ENCODE measurements at places on chromosomes 6 and 20.

- no peak for DNase-seq
Observed at GRCh38 chr6:44761046-44761445, 373.5 kb downstream of the CDC5L start.

GRCh38 chr6:158688860-158689259, 39.0 kb downstream of the SYTL3 start:
- DNase-seq, result no peak

GRCh38 chr20:25072226-25072811, 9.6 kb downstream of the VSX1 start:
- DNase-seq, result no peak

DNA sequence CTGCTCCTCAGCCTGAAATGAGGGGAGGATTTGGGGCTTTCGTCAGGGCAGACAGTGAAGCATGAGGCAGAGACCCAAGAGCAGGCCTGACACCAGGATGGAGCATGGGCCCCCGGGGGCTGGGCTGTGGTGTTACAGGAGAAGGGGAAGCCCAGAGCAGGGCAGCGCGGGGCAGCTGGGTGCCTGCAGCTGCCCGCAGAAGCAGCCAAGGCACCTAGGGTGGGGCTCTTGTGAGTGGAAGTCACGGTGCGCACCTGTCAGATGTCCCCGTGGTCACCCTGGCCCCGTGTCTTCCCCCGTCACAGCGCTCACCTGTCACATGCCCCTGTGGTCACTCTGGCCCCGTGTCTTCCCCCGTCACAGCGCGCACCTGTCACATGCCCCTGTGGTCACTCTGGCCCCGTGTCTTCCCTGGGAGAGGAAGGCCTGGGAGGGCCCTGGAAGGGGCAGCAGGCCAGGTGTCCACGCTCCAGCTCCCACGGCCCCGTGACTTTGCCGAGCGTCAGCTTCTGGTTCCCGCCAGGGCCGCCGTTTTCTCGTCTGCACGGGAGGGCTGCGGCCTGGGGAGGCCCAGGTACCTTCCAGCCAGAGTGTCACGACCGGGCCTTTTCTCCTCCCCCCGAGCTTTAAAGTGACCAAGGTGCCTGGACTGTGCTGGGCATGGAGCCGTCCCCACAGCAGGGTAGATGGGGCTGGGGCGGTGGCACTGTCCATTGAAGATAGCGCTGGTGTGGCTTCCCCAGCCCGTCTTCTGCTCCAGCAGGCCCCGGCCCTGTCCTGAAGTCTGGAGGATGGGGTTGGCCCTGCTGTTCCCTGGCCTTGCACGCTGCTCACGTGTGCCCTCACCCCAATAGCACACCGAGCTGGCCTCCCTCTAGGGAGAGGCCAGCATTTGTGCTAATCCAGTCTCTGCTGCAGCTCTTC, 9.4 kb downstream of the ARFGAP1 start:
- DNase-seq, result no peak

GRCh38 chr20:52785679-52786078, 186.5 kb upstream of the TSHZ2 start:
- DNase-seq, result no peak

DNA sequence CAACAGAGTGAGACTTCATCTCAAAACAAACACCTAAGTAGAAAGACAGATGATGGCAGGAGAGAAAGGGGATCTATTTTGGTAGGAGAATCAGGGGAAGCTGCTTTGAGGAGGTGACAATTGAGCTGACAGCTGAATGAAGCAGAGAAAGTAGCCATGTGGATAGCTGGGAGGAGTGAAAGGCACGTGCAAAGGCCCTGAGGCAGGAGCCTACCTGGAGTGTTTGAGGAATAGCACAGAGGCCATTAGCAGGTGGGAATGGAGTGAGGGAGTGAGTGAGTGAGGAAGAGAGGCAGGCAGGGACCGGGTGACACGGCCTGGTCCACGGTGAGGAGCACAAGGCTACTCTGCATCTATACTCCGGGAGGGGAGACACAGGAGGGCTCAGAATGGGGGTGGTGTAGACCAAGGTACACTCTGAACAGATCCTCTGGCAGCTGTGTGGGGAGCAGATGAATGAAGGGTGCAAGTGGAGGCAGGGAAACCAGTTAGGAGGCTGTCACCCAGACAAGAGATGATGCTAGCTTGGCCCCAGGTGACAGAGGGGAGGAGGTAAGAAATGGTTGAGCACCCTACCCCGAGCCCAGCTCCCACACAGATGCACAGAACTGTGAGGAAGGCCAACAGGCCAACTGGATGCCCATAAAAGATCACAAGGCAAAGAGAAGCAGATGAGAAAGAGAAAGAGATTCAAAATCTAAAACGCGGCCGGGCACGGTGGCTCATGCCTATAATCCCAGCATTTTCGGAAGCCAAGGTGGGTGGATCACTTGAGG, 43.6 kb downstream of the NFATC2 start:
- DNase-seq, result no peak

DNA sequence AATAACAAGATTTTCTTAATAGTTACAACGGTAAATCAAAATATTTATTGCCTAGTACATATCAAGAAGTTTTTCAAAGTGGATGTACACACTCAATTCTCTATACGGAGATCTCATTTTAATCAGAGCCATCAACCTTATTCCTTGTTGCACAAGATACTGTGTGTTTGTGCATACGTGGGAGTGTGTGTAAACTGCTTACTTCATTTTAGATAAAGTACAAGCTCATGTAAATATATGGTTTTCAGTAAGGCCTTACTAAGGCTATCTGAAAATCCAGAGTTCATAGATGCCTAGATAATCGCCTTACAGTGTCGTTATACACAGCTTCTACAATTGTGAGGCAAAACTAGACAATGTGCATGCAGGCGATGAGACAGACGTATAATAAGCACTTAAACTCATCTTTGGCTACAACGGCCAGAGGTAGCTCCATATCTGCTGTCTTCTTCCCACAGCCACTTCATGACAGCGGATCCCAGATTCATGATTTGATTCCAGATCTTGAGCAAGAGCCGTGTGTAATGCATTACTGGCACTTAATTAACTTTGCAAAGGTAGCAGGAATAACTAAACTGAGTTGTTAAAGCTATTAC, 2.5 kb downstream of the PERP start:
- no peak for DNase-seq

DNA sequence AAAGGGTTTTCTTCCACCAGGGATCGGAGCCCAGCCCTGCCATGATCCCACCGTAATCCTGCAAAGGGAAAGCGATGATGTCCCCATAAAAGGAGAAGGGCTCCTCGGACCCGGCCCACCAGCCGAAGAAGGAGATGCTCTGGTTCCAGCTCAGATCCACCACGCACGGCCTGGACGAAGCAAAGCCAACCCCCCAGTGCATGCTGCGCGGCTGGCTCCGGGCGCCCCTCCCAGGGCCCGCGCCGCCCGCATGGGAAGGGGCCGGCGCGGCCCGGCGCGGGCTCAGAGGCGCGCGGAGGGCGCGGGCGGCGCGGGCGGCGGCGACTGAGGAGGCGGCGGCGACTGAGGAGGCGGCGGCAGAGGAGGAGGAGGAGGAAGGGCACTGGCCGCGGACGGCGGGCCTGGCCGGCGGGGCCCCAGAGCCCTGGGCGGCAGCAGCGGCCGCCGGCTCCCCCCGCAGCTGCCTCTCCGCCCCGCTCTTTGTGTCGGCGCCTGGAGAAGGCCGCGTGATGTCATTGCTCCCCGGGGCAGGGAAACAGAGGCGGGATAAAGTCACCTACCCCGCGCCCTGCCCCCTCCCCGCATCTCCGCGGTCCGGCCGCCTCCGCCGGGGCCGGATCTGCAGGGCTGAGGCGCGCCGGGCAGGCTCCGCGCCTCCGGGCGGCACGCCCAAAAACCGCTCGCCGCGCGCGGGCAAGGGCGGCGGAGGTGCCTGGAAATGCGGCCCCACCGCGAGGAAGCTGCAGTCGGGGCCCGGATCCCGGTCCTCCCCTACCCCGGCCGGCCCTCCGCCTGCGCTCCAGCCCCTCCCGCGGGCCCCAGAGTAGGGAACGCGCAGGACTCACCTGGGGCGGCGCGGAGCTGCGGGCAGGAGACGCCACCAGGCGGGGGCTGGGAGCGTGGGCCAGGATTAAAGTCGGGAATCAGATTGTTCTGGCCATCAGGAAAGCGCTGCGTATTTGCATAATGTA, at the start of gene FAXC:
FAXC (minus strand) TSS at position 504 of the 971 bp plus-strand sequence; CDS start at position 202, 302 bp downstream.
- DNase-seq, result no peak

DNA sequence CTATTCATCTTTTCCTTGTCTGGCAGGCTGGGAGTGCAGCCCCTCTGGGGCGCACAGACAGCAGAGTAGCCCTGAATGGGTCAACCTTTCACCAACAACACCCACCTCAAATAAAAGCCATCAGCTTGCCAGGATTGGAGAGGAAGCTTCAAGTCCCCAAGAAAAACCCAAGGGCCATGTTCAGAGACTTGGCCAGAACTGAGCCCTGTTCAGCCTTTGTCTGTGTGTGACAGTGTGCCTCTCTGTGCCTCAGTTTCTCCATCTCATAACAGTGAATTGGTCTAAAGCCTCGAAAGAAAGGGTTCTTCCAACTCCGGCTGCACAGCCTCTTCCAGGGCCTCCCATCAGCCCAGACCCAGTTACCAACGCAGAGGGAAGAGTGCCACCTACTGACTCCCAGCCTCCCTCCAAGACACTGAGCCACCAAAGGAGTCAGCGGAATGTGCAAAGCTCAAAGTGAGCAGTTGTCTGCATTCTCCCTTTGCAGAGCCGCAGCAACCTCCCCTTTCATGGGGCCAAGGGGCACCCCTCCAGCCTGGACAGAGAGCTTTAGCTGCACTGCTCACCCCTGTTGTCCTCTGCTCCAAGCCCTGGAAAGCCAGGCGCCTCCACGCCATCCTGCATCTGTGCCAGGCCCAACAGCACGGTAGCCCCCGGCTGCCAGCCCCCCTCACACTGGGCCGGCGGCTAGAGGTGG, 82.7 kb upstream of the TOP1 start:
- no peak for DNase-seq

DNA sequence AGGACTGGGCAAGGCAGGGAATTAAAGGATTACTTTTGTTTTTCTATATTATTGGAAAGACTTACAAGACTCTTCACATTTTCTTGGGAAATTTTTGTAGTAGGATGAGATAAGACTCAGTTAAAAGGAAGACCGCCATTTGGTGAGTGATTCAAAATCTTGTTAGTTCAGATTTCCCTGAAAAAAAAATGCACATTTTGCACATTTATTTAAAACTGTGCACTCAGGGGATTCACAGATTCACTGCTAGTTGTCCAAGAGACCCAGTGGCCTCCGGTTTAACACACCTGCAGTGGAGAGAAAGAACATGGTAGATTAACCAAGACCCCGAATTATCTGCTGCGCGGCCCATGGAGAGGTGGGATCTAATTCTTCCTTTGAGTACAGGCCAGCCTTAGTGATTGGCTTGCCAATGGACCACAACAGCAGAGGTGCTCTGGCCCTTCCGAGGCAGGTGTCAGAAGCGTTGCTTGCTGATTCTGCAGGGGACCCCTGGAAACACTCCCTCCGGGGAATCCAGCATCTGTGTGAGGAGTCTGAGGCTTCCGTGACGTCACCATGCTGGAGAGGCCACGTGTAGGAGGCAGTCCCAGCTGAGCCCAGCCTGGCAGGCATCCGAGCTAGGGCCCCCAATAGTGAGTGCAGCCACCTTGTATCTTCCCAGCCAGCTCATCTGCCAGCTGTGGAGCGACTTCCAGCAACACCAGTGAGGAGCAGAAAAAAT, 68.9 kb downstream of the ZNF217 start:
- no peak for DNase-seq

DNA sequence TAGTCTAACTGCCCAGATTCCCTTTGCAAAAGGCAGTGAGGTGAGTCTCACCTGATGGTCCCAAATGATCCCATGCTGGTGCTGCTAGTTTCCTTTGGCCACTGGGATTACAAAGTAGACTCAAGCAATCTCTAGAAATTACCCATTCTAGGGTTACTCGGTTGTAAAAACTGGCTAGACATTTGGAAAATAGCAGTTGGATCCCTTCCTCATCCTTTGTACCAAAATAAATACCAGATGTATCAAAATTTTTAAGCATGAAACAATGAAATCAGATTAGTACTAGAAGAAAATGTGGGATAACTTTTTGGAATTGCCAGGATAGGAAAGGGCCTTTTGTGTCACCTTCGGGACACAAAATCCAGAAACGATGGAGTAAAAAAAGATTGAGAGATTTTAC, 112.9 kb upstream of the TOP1 start:
- no peak for DNase-seq

DNA sequence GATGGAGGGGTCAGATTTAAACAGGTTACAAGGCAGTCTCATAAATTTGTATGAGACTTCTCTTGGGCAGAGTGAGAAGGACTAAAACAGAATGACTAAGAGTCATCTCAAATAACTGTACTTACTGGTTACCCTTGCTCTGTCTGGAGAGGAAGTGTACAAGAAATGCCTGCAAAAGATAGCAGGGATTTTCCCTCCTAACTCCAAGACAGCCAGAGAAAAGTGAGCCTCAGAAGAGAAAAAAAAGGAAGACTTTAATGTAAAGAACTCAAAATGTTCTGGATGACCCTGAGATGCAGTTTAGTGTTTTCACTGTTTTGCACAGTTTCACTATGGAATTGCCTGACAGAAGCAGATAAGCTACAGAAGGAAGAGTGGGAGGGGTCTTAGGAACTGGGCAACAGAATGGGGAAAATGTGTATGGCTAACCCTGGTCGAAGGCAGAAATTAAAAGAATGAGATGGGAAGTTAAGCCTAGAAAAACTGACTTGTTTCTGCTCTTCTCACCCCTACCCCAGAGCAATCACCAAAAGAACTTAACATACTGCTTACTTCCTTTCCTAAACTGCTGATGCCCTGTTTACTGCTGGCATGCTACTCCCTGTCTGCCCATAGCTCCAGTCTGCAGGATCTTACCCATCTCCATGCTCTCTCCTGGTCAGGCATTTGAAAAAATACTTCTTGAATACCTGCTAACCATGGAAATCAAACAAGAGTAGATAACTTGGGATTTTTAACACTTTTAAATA, 98.1 kb upstream of the MARCKS start:
- DNase-seq, result no peak

DNA sequence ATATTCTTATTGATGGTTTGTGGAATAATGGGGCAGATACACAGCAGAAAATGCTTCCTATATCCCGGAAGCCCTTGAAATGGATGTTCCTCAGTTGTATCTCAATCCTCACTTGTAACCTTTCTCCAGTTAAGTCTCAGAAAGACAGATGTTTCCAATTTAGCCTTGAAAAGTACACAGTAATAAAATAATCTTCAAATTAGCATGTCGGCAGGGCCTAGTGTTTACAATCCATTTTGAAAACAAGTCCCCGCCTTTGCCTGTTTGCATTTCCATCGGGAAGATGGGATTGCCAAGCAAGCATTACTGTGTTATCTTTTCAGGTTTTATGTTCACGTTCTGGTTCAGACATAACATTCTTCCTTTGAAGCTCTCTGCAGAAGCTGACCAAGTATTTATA, 41.5 kb downstream of the SNRNP48 start:
- DNase-seq, result no peak

DNA sequence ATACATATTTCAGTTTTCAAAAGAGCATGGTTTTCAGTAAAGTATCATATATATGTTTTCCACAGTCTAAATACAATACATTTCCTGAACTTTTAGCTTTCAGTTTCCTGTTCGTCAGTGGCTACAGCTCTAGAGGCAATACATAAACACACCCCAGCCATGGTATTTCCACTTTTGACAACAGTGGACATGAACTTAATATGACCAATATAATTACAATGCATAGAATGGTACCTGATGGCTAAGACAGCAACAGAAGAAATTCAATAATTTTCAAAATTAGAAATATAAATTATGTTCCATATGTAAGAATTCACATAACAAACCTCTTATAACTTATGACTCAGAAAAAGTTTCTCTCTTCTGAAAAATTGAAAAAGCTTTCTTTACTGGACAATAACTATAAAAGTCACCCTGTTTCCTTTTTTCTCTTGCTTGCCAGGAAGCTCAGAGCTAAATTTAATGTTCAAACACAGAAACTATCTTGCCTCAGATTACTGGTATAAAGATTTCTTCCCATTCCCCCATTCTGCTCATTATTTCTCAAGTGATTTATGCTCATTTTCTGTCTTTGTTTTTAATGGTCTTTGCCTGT, 19.2 kb downstream of the FKBP5 start:
- no peak for DNase-seq
